ENCODE measurements at places on chromosomes 7 and 10. TPM values are rescaled to one million over a fixed set of nuclear protein-coding genes. Genes with fewer than 3 reads are reported as not detected.

DNA sequence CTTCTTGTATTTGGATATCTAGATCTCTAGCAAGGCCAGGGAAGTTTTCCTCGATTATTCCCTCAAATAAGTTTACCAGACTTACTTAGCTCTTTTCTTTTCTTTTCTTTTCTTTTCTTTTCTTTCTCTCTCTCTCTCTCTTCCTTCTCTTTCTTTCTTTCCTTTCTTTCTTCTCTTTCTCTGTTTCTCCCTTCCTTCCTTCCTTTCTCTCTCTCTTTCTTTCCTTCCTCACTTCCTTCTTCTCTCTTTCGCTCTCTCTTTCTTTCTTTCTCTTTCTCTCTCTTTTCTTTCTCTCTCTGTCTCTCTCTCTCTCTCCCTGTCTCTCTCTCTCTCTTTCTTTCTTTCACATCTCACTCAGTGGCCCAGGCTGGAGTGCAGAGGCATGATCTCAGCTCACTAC, 37.0 kb downstream of the UPP1 start:
- no peak for DNase-seq
- no peaks in the 10 kb centered on the region for H3K36me3 ChIP-seq
- no peak overlapping the region for H3K27ac ChIP-seq
- H3K4me1 ChIP-seq = no peaks in the 10 kb centered on the region

DNA sequence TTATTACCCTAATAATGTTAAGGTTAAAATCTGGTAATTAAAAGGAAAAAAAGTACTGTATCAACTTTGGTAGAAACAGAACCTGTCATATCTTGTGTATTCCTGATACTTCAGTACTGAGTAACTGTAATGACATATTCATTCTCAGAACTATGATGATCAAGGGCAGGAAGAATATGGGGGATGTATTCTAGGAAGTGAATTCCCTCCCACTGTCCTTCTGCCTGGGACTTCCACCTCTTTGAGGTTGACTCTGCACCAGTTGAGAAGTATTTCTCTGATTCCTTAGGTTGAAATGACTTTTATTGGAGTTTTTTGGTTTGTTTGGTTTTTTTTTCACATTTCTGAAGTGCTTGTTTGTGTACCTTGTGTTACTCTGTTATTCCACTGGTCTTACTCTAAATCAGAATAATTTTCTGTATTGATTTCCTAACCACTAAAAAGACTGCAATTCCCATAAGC, 36.9 kb downstream of the WASL start:
- H3K4me1 ChIP-seq = peaks cover 32% of the 10 kb centered on the region
- H3K27me3 ChIP-seq = no peaks in the 10 kb centered on the region
- DNase-seq = no peak
- H3K36me3 ChIP-seq = peaks cover 17% of the 10 kb centered on the region
- H3K27ac ChIP-seq = no peak overlapping the region

- no peaks in the 10 kb centered on the region for H3K4me1 ChIP-seq
- no peaks in the 10 kb centered on the region for H3K36me3 ChIP-seq
- H3K27ac ChIP-seq = no peak overlapping the region
- DNase-seq = no peak
Observed at GRCh38 chr10:75512203-75512933, 80.9 kb downstream of the LRMDA start.

GRCh38 chr10:100562008-100562672, 26.4 kb downstream of the HIF1AN start:
- no peaks in the 10 kb centered on the region for H3K36me3 ChIP-seq
- peaks cover 53% of the 10 kb centered on the region for H3K27me3 ChIP-seq
- peak; percentile 18 for DNase-seq
- H3K4me1 ChIP-seq = peaks cover 14% of the 10 kb centered on the region

DNA sequence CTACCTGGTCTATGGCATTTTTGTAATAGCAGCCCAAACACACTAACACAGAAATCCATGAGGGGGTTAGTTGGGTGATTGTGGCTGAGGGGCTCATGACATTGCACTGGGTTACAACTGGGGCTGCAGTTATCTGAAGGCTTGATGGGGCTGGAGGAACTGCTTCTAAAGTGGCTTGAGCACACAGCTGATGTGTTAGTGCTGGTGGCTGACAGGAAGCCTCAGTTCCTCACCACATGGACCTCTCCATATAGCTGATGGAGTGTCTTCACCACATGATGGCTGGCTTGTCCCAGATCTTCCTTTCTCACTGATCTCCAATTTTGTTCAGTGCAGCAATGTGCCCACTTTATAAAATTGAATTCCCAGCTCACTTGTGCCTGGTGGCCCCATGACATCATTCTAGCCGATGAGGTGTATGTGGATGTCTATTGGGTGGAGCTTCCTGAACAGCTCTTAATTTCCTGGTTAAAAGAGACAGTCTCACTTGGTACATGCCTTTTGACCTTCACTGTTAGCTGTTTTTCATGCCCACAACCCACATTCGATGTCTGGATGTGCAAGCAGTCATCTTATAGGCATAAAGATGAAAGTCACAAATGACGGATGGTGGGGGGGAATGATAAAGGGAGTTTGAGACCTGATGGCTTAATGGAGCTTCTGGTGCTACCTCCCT, 166.9 kb upstream of the BMPER start:
- H3K4me1 ChIP-seq = peaks cover 3% of the 10 kb centered on the region
- no peak overlapping the region for H3K4me3 ChIP-seq
- H3K27me3 ChIP-seq = no peaks in the 10 kb centered on the region
- no peaks in the 10 kb centered on the region for H3K36me3 ChIP-seq

DNA sequence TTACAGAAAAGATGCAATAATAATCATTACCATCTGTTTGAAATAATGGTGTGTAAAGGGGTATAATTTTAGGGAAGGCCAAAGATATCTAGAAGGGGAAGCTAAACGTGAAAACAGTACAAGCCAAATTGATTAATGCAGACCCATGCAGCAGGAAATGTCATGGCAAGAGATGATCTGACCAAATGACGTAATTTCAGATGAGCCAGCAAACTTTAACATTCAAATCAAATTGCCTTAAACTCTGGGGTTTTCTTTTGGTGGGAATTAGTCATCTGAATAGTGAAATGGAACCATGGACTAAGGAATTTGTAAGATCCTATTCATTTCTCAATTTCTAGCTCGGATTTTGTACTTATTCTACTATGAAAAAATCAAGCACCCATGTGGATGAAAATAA, 21.4 kb upstream of the SCIN start:
- H3K27me3 ChIP-seq = no peaks in the 10 kb centered on the region
- H3K4me3 ChIP-seq = no peak overlapping the region
- H3K36me3 ChIP-seq = no peaks in the 10 kb centered on the region
- no peaks in the 10 kb centered on the region for H3K4me1 ChIP-seq
- no peak overlapping the region for H3K27ac ChIP-seq

TSPAN13 gene
- 2.8 TPM for total RNA-seq

All from gastrocnemius medialis (tissue), 4 donors.